ENCODE measurements at places on chromosomes 12 and 14. TPM values are rescaled to one million over a fixed set of nuclear protein-coding genes. Genes with fewer than 3 reads are reported as not detected.

Gene PLEKHH1
- total RNA-seq = 11.0 TPM

Gene CIT
- total RNA-seq = 27.8 TPM

Gene SPX
- not detected for total RNA-seq

Gene KRT6C
- not detected for total RNA-seq

Gene MAP3K9
- 5.9 TPM for total RNA-seq

Gene TMEM119
- not detected for total RNA-seq

Gene SPIC
- total RNA-seq = not detected

Gene KITLG
- total RNA-seq = 42.1 TPM

Gene GALNT8
- total RNA-seq = 1.1 TPM

Gene RNASE7
- not detected for total RNA-seq

Gene CISTR
- not detected for total RNA-seq

Gene ARHGAP9
- 1.5 TPM for total RNA-seq

Gene KRT72
- total RNA-seq = not detected

Gene ASCL1
- not detected for total RNA-seq

Gene CCDC197
- total RNA-seq = not detected

Gene CKAP4
- total RNA-seq = 8.1 TPM

Gene CLEC2A
- not detected for total RNA-seq

Gene NINJ2
- 10.9 TPM for total RNA-seq

Gene OVCH1
- not detected for total RNA-seq

Measured in HT-29 (cell line).